ENCODE measurements at places on chromosomes 11 and 22.

- peak; percentile 93 for DNase-seq
Measured at GRCh38 chr11:68200639-68201038, 12.5 kb downstream of the KMT5B start.

GRCh38 chr11:81989093-81989492 lies 744.6 kb downstream of the FAM181B start:
- DNase-seq = peak; percentile 32

GRCh38 chr22:46564084-46564714 lies 26.8 kb upstream of the CELSR1 start:
- DNase-seq = peak; percentile 25

GRCh38 chr11:45590743-45591142 lies 74.7 kb downstream of the CHST1 start:
- peak; percentile 62 for DNase-seq

GRCh38 chr22:39545386-39546365 lies 13.1 kb upstream of the RPS19BP1 start:
- DNase-seq = peak; percentile 46

- no peak for DNase-seq
Measured at GRCh38 chr11:122637541-122637940, 18.0 kb upstream of the UBASH3B start.

DNA sequence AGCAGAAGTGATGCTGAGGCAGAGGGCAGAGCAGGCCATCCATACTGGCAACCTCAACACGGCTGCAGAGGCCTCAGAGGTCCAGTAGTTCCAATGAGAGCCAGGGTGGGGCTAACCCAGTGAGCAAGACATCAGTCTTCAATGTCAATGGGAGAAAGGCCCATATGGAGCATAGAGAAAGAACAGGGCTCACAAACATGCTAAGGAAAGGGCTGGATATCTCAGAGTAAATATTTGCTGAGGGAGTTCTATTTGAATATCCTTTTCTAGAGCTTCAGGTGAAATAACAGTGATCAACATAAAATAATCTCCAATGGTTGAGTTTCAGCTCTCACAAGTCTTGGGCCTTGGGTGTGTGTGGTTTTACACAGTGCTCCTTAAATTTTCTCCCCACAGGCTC lies 50.8 kb upstream of the CCDC90B start:
- no peak for DNase-seq

DNA sequence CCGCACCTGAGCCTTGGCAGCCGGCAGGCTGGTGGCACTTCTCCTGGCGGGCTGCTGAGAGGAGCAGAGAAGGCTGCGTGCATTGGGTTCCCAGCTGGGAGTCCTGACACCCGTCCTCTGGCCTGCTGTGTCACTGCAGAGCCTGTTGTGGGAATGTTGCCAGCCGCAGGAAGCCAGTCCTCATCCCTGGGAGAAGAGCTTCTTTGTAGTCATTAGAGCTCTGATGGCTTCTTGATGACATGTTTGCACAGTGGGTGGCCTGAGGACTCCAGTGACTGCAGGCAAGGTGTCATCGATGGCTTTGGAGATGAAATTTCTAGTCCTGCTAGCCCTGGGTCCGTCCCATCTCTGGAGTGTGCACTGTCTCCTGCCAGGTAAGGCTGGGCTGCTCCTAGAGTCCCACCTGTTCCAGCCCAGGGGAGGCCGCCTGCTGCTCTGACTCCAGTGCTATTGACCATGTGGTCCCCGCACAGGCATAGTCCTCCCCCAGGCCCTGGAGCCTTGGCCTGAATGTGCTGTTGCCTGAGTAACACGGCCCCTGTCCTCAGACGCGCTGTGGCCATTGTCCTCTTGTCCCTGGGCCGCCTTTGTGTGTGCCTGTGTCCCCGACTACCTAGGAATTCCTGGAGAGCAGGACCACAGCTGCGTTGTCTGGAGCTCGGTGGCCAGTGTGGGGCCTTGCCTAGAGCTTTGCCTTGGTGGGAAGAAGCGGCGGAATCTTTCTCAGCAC lies 129.2 kb downstream of the CACNA1I start:
- no peak for DNase-seq

GRCh38 chr11:106420048-106420665 lies 342.7 kb downstream of the AASDHPPT start:
- DNase-seq = peak; percentile 59

GRCh38 chr22:47148956-47149728 lies 386.7 kb downstream of the TBC1D22A start:
- DNase-seq = no peak

DNA sequence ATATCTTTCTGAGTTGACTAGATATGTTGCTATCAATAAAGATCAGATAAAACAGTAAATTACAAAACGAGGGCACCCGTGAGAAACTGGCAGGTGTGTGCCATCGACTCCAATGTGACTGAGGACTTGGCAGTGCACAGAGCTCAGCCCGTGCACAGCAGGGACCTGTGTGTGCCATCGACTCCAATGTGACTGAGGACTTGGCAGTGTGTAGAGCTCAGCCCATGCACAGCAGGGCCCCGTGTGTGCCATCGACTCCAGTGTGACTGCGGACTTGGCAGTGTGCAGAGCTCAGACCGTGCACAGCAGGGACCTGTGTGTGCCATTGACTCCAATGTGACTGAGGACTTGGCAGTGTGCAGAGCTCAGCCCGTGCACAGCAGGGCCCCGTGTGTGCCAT lies 347.2 kb upstream of the B3GAT1 start:
- DNase-seq = no peak

DNA sequence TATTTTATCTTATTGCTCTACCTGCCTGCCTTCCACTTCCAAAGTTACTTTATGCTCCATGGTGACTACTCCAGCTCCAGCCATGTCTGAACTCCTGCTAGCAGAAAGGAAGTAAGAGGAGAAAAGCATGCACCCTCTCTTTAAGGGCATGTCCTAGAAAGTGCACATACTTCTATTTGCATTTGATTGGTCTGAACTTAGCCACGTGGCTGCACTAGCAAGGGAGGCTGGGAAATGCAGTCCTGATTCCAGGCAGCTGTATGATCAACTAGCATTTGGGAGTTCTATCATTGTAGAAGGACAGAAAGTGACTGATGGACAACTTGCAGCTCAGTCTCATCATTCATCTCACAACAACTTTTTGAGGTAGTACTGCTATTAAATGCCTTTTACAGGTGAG lies 515.7 kb downstream of the BUD13 start:
- no peak for DNase-seq
